Suppressor macrophage (primary cell): ENCODE measurements at places on chromosomes 12 and 14.

DNA sequence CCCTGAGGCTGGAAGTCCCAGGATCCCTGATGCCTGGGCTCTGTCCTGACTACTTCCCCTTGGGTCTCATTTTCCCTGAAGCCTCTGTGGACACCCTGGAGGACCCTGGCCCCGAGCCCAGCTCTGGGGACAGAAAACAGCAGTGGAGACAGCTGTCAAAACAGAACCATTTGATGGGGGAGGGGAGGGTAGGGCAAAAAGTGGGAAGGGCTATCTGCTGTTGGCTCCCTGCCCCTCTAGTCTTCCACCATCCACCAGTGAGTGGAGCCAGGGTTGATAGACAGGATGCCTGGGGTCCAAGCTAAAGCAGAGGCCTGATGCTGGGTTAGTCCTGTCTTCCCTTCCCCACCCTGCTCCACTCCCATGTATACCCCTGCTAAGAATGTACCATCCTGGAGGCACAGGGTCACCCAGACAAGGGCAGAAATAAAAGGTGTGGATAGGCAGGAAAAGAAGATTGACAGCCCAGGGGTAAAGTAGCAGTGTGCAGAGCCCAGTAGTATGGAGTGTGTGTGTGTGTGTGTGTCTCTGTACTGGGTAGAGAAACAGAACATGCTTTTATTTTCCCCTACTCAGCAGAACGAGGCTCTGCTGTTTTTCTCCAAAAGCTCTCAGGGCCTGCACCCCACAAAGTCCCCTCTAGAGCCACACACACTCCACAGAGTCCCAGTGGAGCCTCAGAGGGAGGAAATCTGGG, 9.8 kb downstream of the ZNF385A start:
- no peak for DNase-seq

GRCh38 chr12:69524331-69524630, 54.1 kb downstream of the FRS2 start:
- DNase-seq: no peak

DNA sequence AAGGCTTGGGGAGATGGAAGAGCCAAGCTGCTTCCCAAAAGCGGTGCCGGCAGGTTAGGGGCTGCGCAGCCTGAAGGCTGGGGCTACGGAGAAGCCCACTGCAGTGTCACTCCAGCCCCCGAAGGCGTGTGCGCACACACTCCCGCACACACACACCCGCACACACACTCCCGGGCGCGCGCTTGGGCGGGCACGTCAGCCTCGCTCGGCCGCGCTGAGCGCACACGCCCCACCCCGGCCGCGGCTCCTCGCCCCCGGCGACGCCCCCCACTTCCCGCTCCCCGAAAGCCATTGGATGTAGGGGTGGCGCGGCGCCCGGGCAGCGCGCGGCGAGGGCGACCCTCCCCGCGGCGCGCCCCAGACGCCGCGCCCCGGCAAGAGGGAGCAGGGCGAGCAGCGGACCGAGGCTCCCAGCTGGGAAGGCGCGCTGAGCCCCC, at the start of gene KCNK10:
TSS of gene KCNK10 (minus strand) at position 184 of the 437 bp plus-strand sequence. CDS start 471 bp downstream, outside the sequence.
- no peak for DNase-seq

DNA sequence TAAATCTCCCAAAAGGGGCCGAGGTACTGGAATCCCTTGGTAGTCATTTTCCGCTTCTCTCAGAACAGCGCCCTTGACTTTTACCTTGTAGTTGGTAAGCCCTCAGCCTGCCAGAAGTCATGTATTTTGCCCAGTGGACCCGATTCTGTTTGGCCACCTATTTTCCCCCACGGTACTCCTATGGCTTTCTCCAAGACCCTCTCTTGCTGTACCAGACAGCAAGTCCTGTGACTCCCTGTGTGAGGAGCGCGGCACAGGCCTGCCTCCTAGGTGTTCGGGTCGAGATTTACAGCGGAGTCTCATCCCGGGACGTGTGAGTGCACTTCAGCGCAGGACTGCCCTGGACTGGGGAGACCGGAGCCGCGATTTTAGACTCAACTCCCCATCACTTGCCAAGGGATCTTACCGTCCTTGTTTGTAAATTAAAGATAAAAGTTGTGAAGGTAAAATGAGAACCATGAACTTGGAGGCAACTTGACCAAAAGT, 1.1 kb upstream of the MBD6 start:
- no peak for DNase-seq

GRCh38 chr14:104546591-104547309, 32.8 kb upstream of the C14orf180 start:
- no peak for DNase-seq

GRCh38 chr12:25734529-25735180, 181.6 kb upstream of the LMNTD1 start:
- DNase-seq: no peak

GRCh38 chr12:25152055-25152454, 42.9 kb downstream of the DNAI7 start:
- DNase-seq: no peak

- DNase-seq: no peak
Measured at GRCh38 chr12:39975374-39975918, 130.4 kb downstream of the SLC2A13 start.

- DNase-seq: no peak
Measured at GRCh38 chr12:1970331-1970900, 33.8 kb downstream of the DCP1B start.

DNA sequence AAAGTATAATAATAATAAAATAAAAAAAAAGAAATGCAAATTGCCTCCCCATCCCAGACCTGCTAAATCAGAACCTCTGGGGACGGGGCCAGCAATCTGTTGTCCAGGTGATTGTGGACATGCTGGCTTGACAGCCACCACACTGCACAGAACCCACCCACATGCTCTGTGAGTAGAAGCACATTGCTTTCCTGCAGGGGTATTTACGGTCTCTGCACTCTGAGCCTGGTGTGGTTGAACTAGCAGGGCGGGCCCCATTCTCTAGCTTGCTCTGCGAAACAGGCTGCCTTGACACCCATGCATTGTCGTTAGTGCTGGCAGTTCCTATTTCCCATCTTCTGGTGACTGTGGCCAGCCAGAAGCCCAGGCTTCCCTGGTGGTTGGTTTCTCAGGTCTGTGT, 24.5 kb downstream of the PRMT8 start:
- DNase-seq: no peak

DNA sequence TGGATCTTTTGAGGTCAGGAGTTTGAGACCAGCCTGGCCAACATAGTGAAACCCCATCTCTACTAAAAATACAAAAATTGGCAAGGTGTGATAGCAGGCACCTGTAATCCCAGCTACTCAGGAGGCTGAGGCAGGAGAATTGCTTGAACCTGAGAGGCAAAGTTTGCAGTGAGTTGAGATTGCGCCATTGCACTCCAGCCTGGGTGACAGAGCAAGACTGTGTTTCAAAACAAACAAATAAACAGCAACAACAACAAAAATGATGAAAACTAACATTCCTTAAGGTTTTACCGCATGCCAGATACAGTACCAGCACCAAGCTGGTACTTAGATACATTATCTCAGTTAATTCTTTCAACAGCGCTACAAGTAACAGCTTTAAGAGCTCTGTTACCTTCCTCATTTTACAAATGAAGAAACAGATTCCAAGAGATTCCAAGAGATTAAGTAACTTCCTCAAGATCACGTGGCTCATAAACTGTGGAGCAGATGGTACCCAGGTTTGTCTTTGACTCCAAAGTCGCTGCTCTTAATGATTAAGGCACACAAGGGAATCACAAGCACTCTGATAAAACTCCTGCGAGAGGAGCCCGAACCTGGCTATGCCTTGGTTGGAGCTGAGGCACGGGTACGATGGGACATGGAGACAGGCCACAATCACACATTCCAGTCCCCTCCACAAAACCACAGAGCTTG, 17.7 kb upstream of the PLEK2 start:
- DNase-seq: no peak

- DNase-seq: no peak
Measured at GRCh38 chr14:101116486-101117130, 213.1 kb upstream of the RTL1 start.

DNA sequence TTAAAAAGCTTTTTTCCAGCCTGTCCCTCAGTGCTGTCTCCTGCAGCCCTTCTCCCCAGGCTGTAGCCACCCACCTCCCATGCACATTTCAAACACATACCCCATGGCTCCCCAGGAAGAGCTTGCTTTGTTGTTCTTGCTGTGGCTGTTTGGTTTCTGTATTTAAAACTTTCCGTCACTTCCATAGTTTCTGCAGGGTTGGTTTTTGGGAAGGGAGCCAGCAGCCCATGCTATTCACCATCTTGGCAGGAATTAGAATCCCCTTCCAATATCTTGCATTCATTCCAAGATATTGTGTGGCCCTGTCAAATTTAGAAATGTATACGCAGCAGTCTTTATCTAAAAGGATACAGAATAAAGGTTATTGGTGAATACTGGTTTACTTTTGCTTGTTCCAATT, 29.6 kb downstream of the CFAP251 start:
- no peak for DNase-seq

GRCh38 chr12:93460902-93461301, 6.4 kb upstream of the MRPL42 start:
- peak; percentile 58 for DNase-seq

- no peak for DNase-seq
Measured at GRCh38 chr12:105469211-105469610, 138.7 kb downstream of the C12orf75 start.

DNA sequence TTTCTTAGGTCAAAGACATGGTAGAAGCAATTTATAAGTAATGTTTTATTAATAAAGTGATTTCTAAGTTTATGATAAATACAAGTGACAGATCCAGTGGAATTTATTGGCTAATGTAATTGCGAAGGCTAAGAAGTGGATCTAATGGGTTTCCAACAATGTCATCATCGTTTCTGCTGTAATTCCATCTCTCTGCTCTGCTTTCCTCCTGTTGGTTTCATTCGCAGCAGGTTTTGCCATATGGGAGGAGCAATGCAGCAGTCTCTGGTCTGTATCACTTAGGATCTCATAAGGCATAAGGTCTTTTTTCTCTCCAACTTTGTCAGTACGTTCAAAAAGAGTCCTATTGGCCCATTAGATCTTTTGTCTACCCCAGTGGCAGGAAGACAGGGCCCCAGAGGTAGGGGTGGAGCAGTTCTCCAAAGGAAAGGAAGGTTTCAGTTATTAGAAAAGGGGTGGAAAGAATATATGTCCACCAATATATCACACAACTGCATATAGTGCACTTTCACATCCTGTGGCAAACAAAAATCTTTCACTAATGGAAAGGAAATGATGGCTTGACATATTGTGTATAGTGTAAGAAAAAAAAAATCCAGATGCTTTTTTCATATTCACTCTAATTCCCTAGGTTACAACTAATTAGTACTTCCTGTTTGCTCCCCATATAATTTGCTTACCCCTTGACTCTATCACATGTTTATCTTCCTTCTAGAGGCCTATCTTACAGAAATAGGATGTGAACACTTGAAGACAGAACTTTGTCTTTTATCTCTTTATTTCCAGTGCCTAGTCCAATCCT, 451.3 kb downstream of the ZFP36L1 start:
- peak; percentile 10 for DNase-seq

DNA sequence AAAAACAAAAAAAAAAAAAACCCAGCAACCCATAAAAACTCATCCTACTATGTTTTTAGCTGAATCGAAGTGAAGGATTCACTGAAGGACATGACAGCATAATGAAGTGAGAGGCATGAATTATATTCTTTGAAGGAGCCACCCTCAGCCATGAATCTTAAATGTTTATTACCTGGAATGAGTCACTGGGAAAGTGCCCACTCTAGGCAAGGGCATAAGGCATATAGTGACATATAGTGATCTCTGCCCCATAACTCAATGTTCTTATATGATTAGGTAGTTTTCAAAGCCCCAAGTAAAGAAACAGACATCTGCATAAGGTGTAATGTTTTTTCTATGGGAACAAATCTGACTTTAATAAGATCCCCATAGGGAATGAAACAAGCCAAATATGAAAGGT, 79.9 kb downstream of the MDGA2 start:
- no peak for DNase-seq

GRCh38 chr12:30813525-30814294, 59.0 kb upstream of the CAPRIN2 start:
- DNase-seq: peak; percentile 20

- peak; percentile 30 for DNase-seq
Measured at GRCh38 chr14:101853455-101854018, 92.0 kb downstream of the PPP2R5C start.

- no peak for DNase-seq
Measured at GRCh38 chr14:104148433-104149277, 10.3 kb downstream of the KIF26A start.

- DNase-seq: peak; percentile 76
Measured at GRCh38 chr12:68040450-68041075, 51.3 kb downstream of the IFNG-AS1 start.

GRCh38 chr12:94875525-94875924, 128.0 kb downstream of the NDUFA12 start:
- DNase-seq: no peak

DNA sequence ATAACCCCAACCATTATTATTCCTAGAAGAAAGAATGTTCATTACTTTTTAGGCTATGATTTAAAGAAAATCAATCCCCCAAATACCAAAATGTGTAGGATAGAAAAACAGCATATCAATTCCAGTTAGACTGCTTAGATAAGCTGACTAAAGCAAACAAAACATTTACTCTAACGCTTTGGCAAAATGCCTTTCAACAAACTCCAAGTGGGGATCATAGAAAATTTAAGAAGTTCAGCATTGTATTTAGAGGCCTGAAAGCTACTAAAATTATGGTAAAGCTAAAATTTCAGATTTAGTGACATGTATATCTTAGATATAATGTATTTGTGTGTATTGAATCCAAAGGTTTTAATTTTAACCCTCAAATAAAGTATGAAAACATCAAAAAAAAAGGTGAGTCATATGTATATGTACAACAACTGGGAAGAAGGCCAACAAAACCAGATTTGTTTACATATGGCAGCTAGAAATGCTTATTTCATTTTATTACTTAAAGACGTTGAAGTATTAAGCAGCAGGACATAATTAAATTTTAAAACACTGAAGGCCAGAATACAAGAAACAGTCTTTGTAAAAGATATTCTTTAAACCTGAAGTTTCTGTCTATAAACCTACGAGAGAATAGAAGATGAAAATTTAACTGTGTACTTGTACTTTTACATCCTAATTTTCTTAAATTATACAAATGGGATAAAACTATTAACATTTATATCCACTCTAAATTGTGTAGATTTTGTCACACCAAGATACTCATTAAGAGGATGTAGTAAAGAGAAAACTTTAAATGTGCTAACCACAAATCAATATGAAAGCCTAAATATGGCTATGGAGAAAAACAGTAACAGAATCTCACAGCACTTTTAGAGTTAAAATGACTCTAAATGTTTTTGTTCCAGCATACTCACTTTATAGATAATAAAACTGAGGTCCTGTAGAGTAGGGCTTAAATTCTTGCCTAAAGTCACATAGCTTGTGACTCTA, 71.4 kb downstream of the SLC41A2 start:
- no peak for DNase-seq

DNA sequence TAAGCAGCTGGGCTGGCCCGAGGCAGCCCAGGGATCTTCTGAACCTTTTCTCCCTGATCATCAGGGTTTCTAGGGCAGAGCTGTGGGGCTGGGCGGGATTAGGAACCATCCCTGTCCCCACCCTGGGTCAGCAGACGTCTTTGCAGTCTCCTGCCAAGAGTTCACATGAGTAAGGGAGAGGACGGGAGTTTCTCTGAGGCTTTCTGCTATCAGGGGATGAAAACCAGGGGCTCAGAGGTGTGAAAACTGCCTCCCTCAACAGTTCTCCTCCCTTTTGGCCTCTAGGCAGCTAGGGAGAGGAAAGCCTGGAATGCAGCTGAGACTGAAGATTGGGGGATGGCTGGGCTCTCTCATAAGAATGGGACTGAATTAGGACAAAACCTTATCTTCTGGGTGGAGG, 7.9 kb downstream of the ZNF385A start:
- no peak for DNase-seq
